ENCODE measurements at places on chromosomes 1 and 21. TPM values are rescaled to one million over a fixed set of nuclear protein-coding genes. Genes with fewer than 3 reads are reported as not detected.

GRCh38 chr1:77639056-77639455, 43.4 kb downstream of the ZZZ3 start:
- no peak for DNase-seq

DNA sequence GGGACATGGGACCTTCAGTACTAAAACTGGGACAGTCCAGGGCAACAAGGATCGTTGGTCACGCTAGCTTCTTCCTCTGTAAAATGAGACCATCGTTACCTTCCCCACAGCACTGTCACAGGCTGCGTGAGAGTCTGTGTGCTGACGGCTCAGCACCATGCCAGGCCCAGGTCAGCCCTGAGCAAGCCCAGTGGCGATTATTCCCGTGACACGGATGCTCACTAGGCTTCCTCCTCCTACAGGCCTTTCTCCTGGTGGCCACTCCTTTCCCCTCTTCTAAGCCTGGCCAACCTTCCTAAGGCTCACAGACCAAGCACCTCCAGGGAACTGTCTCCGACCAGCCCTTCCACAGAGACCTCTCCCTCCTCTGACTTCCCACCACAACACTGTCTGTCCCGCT, 69.3 kb upstream of the RUNX3 start:
- no peak for DNase-seq

DNA sequence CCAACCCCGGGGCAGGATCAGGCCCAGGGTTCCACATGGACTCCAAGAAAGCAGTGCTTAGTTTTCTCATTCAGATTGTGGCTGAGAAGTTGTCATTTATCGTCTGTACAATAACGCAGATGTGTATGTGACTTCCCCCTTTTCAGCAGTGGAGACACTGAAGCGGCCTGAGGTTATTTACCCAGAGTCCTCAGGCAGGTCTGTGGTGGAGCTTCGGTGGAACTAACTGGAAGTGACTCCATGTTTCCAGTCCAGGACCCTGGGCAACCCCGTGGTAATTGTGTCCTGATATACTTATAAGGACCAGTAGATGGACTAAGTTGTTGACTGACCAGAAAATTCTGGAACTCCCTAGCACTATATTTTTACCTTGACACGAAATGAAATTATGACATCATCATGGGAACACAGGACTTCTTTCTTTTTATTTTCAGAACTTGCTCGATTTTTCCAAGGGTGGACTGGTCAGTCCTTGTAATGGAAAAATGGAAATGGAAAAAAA, 1.0 kb upstream of the IER5 start:
- DNase-seq: no peak

- no peak for DNase-seq
Observed at GRCh38 chr1:193105821-193106177, 585 bp upstream of the GLRX2 start.

GNG4 gene
- 12.8 TPM for total RNA-seq

GORAB gene
- 15.9 TPM for total RNA-seq

DNA sequence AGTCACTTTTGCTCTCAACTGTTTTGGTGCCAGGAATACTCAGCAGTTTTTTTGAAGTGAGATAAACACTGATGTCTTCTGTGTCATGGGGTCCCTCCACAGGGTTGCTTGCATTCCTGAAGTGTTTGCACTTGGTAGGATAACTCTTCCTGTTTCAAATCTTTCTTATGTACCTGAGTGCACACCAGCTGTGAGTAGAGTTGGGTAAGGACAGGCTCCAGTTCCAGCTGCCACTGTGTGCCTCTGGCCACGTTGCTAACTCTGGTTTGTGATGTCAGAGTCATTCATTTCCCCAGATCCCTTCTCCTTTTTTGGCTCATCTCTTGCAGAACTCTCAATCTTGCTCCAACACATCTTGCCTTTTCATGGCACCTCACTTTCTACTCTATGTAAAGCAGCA, 356.3 kb upstream of the B3GALT2 start:
- DNase-seq: peak; percentile 64

- no peak for DNase-seq
Observed at GRCh38 chr1:31583082-31583994, 7.0 kb downstream of the TINAGL1 start.

Measured in endodermal cell (in vitro differentiated cells).